ENCODE measurements at places on chromosomes 2 and 18.

DNA sequence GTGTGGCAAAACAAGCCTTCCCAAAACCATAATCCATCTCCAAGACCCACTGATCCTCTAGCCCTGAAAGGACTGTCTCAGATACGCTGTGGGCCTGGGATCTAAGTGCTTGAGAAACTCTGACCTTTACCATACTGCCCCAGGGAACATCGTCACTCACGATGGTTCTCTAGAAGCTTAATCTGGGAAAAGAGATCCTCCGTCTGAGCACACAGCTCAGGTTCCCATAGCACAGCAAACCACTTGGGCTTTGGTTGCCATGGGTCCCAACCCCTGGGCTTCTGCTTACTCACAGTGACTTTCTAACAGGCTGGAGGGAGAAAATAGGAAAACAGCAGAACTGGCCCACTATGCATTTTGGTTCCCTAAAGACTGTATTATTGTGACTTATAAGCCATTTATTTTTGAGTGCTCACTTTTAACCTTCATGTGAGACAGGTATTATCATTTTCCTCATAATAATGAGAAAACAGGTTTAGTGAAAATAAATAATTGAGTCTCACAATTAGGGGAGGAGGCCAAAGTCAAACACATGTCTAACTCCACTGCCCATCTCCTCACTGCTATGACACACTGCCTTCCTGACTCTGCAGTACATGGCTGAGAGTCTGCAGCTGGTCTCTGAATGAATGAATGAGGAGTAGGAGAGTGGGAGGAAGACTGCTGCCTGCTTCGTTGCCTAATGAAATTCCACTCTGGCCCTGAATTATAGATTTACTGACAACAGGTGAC, 46.7 kb downstream of the REEP1 start:
- DNase-seq = no peak

DNA sequence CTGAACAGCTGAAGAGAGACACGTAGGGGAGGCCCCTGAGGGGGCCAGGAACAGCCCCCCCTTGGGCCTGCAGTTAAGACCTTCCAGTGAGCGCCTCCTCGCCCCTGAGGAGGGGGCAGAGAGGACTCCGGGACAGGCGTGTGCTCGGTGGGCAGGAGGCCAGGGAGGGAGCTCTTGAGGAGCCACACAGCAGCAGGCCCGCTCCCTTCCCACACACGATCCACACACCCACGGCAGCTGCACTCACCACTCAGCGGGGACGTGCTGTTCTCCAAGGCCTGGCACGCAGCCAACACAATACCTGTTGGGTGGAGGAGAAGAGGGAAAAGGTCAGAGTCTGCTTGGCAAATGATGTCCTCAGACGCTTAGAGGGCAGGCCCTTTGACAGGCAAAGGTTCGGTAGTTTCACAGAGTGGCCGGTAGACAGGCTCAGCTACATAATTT, 39.0 kb downstream of the TGFA start:
- no peak for DNase-seq

DNA sequence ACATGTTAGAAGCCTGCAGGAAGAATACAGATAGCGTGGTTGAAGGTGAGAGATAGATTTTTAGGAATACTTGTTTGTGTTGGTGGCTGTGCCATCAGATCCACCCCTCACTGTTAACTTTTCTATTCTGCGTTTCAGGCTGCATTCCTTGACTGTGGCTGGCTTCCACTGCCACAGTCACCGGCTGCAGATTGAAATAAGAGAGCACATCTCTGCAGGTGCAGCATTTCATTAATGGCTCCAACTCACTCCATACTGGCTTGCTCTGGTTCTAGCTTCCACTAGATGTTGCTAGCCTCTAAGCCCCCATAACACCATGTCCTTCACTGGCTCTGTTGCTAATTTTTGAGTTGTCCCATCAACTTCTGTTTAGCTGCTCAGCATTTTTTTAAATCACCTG, 286.5 kb downstream of the CPS1 start:
- no peak for DNase-seq

GRCh38 chr2:204655101-204655500, 109.8 kb downstream of the PARD3B start:
- no peak for DNase-seq

DNA sequence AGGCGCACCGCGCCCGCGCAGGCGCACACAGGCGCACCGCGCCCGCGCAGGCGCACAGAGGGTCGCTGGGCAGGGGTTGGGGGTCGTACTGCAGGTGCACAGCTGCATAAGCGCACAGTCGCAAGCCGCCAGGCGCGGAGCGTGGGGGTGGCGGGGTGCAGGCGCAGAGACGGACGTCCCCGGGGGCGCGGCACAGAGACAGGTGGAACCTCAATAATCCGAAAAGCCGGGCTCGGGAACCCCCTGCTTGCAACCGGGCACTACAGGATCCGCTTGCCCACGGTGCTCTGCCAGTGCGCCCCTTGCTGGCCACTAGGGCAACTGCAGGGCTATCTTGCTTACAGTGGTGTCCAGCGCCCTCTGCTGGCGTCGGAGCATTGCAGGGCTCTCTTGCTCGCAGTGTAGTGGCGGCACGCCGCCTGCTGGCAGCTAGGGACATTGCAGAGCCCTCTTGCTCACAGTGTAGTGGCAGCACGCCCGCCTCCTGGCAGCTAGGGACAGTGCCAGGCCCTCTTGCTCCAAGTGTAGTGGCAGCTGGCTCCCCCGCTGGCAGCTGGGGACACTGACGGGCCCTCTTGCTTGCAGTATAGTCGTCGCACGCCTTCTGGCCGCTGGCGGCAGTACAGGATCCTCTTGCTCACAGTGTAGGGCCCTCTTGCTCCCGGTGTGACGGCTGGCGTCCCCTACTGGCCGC, 34.9 kb downstream of the FAM110C start:
- no peak for DNase-seq

Measured in GM19239 (cell line).